ENCODE measurements at places on chromosomes 3 and 15. TPM values are rescaled to one million over a fixed set of nuclear protein-coding genes. Genes with fewer than 3 reads are reported as not detected.

DNA sequence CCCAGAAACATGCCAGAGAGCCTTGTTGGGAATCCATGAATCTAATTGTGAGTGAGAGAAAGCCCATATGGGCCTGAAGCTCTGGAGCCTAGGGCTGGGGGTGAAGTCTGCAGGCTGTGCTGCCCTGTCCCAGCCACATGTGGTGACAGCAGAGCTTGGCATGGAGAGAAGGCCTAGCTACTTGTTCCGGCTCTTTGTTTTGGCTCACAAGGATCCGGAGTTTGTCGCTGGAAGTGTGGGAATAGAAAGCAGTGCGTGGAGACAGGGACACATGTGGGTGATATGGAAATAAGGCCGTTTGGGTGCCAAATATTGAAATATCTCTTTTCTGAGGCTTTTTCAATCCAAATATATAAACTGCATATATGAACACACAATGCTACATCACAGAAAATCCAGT is 78.2 kb downstream of the CLSTN2 start:
- DNase-seq: no peak

Gene TICRR
- 10.4 TPM for polyA plus RNA-seq

Gene DCBLD2
- 272 TPM for polyA plus RNA-seq

- no peak for DNase-seq
These were observed 18.8 kb upstream of the FAM81A start for GRCh38 chr15:59419170-59419569.

GRCh38 chr3:65284961-65285360 is 597.2 kb upstream of the ADAMTS9 start:
- DNase-seq: peak; percentile 1

GRCh38 chr3:179666436-179667035 is 13.7 kb downstream of the USP13 start:
- DNase-seq: no peak

GRCh38 chr3:46935168-46935858 is 41.2 kb downstream of the CCDC12 start:
- peak; percentile 83 for DNase-seq

GRCh38 chr3:16884748-16885592 is at the start of gene PLCL2:
Gene PLCL2 (plus strand): TSS chr3:16884955. CDS start chr3:16885040, 85 bp downstream.
- DNase-seq: peak; percentile 57

GRCh38 chr3:158479051-158479450 is 91.9 kb upstream of the MLF1 start:
- DNase-seq: no peak

GRCh38 chr3:12175137-12175593 is 16.5 kb upstream of the TIMP4 start:
- no peak for DNase-seq

DNA sequence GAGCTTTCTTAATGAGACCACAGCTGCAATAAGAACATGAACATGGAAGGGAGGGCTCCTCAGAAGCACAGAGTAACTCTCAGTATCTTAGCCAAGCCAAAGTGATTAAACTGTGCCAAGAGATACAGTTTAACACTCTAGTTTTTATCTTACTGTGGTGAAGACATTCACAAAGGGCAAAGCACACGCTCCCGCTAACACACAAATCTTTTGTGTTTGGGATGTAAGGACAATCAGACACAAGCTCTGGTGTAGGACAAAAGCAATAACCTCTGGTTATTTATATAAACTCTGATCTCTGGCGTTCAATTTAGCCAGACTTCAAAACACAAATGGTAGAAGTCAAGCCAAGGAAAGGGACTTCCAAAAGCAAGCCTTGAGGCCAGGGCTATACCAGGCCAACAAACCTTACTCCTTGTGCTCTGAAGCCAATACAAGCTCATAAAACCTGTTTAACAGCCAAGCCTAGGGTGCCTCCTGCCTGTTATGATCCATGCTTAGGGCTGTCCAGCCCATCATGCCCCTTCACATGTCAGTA is 27.8 kb downstream of the DPH3 start:
- DNase-seq: no peak

DNA sequence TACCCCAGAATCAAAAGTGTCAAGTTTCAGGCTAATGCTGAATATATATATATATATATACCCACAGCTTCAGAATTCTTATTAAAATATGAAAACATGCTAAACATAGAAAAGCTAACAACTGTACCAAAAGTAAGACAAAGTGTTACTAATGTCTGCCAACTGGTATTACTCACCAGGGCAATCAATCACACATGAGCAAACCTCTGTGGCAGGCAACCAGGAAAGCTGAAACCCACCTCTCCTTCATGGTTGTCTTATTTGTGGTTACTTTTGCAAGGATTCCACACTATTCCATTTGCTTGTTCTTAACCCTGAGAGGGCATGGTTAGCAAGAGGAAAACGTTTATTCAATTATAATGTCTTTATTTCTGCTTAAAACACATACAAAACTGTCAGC is 512.3 kb upstream of the MDFIC2 start:
- DNase-seq: peak; percentile 17

DNA sequence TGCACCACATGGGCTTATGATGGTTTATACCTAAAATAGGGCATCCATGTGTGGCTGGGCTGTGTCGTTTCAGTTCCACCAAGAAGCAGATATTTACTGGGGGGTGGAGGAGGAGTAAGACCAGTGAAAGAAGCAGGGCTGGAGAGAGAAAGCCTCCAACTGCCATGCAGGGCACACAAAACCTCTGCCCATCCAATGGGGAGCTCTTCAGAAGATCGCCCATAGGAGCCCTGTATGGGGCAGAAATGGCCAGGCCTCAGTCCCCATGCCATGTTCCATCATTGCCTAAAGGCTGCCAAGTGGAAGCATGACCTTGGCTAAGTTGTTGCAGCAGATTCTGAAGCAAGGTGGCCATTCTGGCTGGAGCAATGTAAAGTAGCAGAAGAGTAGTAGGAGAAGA is 277.0 kb downstream of the MEX3B start:
- DNase-seq: no peak

DNA sequence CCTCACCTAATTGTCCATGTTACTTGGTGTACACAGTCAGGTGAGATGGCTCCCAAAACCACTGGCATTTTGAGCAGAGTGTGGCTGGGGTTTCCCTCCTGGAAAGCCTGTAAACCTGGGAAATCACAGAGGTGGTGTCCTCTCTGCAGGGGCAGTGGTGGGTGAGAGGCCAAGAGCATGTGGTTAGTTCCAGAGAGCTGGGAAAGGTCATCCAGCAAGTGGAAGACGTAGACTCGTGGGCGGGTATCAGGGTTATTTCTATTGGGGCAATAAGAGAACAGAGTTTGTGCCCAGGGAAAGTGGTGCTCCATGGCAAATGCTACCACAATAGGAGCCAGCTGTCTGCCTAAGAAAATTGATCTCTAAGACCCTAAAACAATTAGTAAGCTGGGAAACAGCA is 44.6 kb upstream of the LIMD1 start:
- DNase-seq: no peak

- DNase-seq: no peak
These were observed 115.5 kb downstream of the SLC25A26 start for GRCh38 chr3:66336333-66336766.
